ENCODE measurements at places on chromosomes 5 and 9.
A peak's percentile ranks its signal among the peaks of the same experiment; 100 is the strongest.

GRCh38 chr9:38352530-38353328 lies 39.8 kb upstream of the ALDH1B1 start:
- no peak for DNase-seq

DNA sequence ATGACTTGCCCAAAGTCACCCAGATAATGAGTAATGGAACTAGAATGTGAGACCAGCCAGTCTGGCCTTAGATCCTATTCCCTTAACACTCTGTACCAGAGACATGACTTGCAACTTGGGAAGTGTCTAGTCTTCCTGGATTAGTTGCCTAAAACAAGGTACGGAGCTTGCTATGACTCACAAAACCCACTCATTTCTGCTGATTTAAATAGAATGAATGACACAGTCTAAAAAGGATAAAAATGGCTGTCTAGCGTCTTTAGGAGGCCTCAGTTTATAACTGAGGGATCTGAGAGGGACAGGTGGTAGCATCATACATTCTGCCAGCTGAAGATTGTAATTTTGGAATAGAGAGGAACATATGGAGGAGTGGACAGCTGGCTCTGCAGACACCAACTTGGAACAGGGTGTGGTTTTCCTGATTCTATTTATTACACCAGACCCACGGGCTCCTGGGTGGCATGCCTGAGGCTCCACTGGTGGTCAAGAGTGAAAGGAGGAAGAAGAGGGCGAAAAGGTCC lies 62.7 kb downstream of the ABLIM3 start:
- DNase-seq: no peak

DNA sequence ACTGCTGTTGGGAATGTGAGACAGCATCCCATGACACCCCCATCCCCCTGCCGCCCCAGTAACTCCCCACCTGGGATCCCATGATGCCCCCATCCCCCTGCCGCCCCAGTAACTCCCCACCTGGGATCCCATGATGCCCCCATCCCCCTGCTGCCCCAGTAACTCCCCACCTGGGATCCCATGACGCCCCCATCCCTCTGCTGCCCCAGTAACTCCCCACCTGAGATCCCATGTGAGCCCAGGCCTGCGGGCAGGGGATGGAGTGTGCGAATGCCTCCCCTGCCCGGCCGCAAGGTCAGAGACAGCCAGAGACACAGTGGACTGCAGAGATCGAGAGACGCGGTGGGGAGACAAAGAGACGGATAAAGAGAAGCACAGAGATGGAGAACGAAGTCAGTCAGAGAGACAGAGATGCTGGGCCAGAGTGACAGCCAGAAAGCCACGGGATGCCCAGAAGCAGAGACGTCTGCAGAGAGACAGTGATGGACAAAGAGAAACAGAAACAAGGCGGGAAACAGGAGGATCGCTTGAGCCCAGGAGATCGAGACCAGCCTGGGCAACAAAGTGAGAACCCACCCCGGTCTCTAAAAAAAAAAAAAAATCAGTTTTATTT lies 992 bp downstream of the SH2D3C start:
- DNase-seq: no peak

- no peak for DNase-seq
These were observed 123.9 kb downstream of the SLIT3 start for GRCh38 chr5:169176709-169177694.

DNA sequence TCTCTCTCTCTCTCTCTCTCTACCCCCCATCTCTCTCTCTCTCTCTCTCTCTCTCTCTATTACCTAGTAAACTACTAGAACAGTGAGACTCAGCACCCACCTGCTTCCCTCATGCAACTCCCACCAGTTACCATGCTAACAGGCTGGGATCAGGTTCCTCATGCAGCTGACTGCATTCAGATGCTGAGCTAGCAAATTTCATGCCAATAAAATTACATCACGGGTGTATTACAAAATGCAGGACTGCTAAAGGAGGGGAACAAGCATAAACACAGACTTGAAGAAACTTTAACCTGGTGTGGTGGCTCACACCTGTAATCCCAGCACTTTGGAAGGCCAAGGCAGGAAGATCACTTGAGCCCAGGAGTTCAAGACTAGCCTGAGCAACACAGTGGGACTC lies 76.0 kb downstream of the CEMIP2 start:
- no peak for DNase-seq

GRCh38 chr5:66518753-66519152 lies 77.4 kb upstream of the MAST4 start:
- no peak for DNase-seq

DNA sequence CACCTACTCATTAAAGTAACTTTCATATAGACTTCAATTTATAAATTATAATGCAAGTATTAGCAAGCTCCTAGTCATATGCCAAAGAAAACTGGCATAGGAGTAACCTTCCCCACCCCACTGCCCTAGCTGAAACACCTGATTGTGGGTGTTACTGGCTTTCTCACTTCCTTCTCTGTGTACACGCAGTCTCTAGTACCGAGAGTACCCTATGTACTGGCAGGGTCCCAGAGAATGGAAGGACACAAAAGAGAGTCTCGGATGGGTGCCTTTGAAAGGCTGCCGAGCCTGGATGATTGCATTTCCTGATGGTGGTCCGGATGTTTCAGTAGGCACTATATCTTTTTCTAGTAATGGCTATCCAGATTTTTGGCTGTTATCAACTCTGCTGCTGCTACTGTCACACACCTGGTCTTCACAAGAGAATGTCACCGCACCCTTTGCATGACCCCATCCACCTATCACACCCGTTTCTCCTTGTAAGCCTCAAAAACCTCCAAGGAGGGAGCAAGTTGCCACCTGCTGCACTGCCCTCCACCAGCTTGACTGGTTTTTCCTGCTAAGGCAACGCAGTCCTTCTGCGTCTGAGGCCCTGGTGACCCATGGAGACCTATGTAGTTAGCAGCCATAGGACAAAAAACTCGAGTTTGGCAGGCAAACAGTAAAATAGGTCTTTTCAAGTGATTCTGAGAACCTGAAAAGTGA lies 53.8 kb upstream of the CLINT1 start:
- no peak for DNase-seq

GRCh38 chr9:86521977-86522376 lies 167.8 kb upstream of the TUT7 start:
- no peak for DNase-seq

DNA sequence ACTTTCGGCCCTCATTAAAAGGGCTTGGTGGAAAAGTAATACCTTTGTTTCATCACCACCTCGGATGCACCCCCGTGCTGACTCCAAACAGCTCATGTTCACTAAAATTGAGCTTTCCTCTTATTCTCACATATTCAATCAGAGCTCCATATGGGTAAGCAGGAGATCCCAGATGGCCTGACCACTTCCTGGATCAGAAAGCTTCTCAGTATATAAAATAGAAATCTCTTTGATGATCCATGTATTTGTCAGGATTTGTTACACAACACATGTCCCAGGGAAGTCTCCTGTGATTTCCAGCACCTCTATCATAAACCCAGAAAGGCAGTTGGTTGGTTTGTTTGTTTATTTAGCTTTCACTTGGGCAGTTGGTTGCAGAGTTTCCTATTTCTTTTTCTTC lies 402.0 kb downstream of the MLLT3 start:
- no peak for DNase-seq

DNA sequence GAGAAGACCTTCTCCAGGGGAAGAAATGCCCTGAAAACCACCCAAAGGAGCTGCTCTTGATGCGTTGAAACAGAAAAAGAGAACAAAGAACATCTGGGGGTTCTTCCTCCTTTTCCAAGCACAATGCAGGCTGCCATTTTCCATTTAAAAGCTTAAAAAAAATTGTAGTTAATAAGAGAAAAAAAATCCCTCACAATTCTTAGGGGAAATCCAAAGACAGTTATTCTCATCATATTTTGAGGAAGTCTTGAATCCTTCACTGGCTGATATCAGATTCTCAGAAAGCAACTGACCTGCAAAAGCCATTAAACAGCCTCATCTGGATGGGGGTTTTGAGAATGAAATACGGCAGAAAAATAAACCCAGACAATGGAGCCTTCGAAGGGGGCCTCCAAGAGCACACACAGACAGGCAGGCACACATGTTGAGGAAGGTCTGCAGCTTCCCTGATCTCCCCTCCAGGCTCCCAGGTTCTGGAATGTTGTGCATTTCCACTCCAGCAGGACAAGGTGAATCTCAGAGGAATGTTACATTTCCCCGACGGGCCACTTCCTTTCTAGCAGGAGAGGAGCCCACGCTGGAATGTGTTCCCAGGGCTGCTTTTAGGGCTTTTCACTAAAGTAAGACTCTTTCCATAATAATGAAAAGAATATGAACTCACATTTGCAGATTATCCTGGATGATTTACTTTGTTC lies 159.4 kb upstream of the S1PR3 start:
- no peak for DNase-seq

DNA sequence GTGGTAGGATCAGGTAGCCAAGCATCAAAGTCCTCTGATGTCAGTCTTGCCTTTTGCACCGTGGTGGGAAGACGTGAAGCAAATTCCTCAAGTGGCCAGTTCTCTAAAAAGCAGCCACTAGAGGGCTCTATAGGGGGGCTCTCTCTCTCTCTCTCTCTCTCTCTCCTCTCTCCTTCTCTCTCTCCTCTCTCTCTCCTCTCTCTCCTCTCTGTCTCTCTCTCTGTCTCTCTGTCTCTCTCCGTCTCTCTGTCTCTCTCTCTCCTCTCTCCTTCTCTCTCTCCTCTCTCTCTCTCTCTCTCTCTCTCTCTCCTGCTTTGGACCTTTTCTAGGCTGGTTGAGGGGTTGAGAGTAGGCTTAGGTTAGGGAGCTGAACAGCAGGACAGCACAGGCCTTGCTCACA lies 13.9 kb upstream of the OSMR start:
- DNase-seq: no peak

DNA sequence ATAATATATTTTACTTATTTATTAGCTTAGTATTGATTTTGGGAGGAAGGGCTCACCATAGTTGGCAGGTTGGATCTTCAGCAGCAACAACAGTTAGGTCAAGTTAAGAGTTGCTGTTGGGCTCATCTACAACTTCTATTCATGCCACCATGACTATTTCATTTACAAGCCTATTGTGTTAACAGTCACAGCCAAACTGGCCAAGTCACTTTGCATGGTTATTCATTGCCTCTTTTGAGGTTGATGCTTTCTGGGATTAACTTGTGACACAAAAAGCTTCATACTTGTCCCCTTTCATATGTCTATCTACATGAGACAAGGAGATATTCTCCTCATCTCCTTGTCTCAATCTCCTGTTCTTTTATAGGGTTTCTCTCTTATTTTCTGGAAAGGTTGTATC lies 98.3 kb downstream of the WDR70 start:
- DNase-seq: no peak

GRCh38 chr5:113552137-113552536 lies 38.6 kb downstream of the YTHDC2 start:
- no peak for DNase-seq

GRCh38 chr5:59473611-59474010 lies 419.9 kb downstream of the PDE4D start:
- no peak for DNase-seq

DNA sequence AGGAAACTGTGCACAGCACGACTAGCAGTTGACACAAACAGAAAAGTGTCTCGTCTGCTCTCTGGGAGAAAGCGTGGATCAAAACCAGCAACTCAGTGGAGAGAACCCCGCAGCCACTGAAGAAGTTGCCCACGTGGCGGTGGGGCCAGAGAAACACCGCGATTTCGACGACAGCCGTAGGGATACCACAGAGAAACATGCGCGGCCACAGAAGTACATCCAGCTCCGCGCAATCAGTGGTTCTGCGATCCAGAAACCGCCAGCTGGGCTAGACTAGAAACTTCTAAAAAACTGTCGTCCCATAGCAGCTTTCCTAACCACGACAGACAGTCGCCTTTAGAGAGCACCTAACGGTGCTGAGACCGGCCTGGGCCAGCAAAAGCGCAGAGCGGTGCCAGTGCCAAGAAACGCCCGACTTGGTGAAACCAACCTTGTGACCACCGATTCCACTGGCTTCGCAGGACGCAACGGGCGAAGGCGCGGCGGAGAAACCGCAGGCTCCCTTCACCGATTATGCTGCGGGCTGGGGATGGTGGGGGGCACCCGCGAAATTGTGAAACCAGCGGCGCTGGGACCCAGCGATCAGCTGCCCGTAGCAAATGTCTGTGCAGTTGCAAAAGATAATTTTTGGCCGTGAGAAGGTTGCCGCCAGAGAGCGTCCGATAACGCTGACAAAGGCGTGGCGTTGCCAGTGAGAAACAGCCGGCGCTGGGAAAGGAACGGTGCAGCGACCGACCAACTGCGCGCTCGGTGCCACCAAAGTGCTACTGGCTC lies 2.7 kb upstream of the ANXA2R start:
- DNase-seq: peak; percentile 40

- no peak for DNase-seq
These were observed 848.5 kb upstream of the WWC1 start for GRCh38 chr5:167442922-167443321.

- no peak for DNase-seq
These were observed 143.3 kb downstream of the ARSB start for GRCh38 chr5:78841767-78842166.

DNA sequence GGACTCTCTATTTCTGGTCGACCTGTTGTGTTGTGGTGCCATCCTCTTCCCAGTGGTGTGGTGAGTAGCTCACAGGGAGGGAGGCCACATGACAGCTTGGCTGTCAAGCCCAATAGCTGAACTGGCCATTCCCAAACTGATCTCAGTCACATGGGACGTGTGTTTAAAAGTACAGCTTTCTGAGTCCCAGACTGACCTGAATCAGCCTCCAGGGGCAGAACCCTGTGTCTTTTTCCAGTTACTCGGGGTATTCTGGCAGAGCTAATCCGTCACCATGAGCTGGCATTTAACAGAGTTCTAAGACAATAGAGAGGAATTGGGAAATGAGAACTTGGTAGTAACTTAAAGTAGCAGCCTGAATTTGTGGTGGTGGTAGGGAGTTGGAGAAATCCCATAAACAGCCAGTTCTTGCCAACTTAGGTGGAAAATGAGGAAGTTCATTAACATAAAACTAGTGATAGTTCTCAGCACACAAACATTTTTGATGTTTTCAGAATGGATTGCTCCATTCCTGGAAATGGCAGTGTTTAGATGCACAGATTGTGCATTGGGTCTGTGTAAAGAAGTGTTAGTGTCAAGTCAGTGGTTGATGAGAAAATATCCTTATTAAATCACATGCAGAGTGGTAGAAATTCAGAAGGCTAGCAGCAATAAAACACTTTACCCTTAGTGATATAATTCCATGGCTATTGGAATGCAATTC lies 50.9 kb downstream of the GPR107 start:
- no peak for DNase-seq

- no peak for DNase-seq
These were observed 343.4 kb upstream of the CDH6 start for GRCh38 chr5:30849931-30850710.

All from stimulated activated CD4-positive, alpha-beta T cell treated with anti-CD3 and anti-CD28 coated beads, TNF-alpha, amount 100 ng/mL, for 1 hour (primary cell).